Activated naive CD8-positive, alpha-beta T cell treated with anti-CD3 and anti-CD28 coated beads for 36 hours (primary cell): ENCODE measurements at places on chromosomes 7 and 10.

- DNase-seq = no peak
Measured at GRCh38 chr7:14551310-14551709, 351.2 kb downstream of the DGKB start.

DNA sequence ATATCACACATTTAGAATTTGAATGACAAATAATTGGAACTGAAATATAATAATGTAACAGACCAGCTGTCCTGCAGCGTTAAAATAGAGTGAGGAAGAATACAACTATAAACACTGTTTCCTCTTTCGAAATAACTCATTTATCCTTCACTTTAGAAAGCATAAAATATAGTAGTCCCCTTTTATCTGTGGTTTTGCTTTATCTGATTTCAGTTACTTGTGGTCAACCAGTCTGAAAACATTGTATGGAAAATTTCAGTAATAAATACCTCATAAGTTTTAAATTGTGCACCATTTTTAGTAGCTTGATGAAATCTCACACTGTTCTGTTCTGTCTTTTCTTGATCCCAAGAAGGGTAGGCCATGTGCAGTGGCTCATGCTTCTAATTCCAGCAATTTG lies 31.7 kb downstream of the POLR1F start:
- no peak for DNase-seq

GRCh38 chr7:90081621-90082020 lies 72.6 kb upstream of the STEAP1 start:
- no peak for DNase-seq

GRCh38 chr10:73625884-73626752 lies 15.2 kb downstream of the MYOZ1 start:
- DNase-seq = peak; percentile 92

- no peak for DNase-seq
Measured at GRCh38 chr10:77318739-77319138, 318.9 kb downstream of the KCNMA1 start.

- no peak for DNase-seq
Measured at GRCh38 chr7:148720472-148720871, 21.8 kb downstream of the CUL1 start.

GRCh38 chr10:116891208-116891607 lies 41.9 kb downstream of the ENO4 start:
- DNase-seq = no peak

DNA sequence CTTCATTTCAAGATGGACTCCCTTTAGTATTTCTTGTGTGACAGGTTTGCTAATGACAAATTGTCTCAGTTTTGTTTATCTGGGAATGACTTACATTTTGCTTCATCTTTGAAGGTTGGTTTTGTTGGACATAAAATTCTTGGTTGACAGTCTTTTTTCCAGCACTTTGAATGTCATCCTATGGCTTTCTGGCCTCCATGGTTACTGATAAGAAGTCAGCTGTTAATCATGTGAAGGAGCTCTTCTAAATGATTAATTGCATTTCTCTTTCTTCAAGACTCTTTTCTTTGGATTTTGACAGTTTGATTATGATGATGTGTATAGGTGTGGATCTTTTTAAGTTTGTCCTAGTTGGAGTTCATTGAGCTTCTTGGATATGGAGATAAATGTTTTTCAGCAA lies 26.9 kb upstream of the HHEX start:
- no peak for DNase-seq
